ENCODE measurements at places on chromosomes 12 and 14. TPM values are rescaled to one million over a fixed set of nuclear protein-coding genes. Genes with fewer than 3 reads are reported as not detected.

The RPGRIP1 gene
- polyA plus RNA-seq = 0.44 TPM

The PTGER2 gene
- 0.76 TPM for polyA plus RNA-seq

DNA sequence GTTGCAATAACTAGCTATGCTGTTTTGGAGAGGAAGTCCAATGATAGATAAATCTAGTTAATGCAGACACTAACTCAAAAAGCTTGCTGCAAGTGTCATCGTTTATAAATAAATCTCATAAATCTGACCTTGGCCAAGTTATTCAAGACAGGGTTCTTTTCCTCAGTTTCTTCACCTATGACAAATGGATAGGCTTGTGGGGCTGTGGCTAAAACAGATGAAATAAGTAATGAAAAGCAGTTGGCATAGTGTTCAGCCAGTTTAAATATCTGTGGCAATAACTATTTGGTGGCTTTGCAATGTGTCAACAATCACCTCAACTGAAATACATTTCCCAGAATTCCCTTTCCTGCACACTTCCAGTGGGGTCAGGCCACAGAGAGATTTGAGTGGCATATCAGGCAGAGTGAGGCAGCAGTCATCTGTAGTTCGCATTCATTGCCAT lies 169.9 kb downstream of the DYRK2 start:
- no peak for DNase-seq

DNA sequence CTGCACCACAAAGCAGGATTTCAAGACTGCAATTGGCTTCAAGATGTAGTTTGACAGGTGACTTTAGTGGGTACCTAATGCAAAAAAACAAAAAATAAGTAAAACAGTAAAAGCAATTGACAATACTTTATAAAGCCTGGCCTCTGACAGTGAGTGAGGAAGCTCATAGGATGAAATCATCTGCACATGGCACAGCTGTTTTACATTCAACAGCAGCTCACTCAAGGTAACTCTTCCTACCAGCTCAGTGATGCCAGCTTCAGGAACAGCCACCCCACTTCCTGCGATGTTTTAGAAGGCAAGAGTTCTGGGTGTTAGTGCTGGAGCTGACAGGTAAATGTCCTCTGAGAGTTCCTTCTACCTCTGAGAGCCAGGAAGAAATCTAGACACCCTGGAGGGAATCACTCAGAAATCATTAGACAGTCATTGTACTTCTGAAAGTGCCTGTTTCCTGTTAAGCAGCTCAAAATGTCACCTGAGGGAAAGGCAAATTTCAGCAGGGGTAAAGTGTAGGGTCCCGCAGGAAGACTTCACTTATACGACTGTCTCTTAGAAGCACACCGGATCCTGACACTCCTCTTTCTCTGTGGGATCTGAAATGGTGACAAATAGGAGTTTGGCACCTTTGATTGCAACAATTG lies 99.9 kb downstream of the FOXN3 start:
- no peak for DNase-seq

The BCL7A gene
- polyA plus RNA-seq = 14.9 TPM

The GLIPR1L2 gene
- 1.2 TPM for polyA plus RNA-seq

GRCh38 chr12:131222329-131223139 lies 268.8 kb downstream of the ADGRD1 start:
- peak; percentile 33 for DNase-seq

- no peak for DNase-seq
These were observed 122.0 kb upstream of the EGLN3 start for GRCh38 chr14:34072921-34073320.

DNA sequence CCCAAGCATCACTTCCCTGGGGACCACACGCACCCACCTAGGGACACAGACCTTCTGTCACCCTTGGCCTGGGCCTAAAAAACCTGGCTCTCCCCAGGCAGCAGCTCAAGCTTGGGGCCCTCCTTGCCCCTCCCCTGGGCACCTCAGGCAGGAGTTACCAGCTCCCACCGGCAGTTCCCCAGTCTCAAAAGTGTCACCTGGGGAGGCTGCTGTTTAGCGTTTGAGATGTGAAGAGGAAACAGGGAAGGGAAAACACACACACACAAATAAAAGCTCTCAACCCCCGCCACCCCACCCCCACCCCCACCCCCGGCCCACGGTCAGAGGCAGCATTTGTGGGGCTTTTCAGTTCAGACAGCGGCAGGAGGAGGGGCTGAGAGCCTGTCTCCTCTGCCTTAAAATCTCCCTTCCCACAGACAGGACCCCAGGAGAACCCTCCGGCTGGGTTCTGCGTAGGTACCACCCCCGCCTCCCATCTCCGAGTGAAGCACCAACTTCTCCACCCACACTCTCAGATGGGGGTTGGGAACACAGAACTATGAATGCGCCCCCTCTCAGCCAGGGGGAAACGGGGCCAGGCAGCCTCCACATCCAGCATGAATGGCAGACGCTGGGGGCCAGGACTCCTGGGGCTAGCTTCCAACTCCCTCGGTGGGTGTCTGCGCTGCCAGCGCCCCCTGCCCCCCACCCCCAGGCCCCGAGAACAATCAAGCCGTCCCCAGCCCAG lies 3.0 kb downstream of the NCOR2 start:
- peak; percentile 41 for DNase-seq

The ORMDL2 gene
- polyA plus RNA-seq = 15.7 TPM

DNA sequence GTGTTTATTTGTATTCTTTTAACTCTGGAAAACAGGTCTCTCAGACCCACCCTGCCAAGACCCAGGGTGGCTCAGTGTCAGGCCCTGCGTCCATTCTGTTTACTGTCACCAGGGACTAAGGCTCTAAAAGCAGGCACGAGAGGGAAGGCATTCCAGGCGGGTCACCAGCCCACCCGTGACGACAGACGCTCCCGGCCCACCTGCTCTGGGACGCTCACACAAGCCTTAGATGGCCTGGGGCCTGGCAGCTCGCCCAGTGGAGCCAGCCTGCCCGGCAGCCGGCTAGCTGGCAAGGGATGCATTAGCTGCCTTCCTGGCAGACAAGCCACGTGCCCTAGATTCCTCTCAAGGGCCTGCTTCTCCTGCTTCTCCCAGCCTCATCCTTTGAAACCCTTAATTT lies 9.2 kb upstream of the NUAK1 start:
- peak; percentile 67 for DNase-seq
